ENCODE measurements at places on chromosomes 5 and 9. TPM values are rescaled to one million over a fixed set of nuclear protein-coding genes. Genes with fewer than 3 reads are reported as not detected.

- no peak for DNase-seq
Observed at GRCh38 chr9:5191985-5192384, 6.5 kb upstream of the INSL6 start.

GRCh38 chr5:54401515-54401914 lies 54.0 kb upstream of the HSPB3 start:
- no peak for DNase-seq

DNA sequence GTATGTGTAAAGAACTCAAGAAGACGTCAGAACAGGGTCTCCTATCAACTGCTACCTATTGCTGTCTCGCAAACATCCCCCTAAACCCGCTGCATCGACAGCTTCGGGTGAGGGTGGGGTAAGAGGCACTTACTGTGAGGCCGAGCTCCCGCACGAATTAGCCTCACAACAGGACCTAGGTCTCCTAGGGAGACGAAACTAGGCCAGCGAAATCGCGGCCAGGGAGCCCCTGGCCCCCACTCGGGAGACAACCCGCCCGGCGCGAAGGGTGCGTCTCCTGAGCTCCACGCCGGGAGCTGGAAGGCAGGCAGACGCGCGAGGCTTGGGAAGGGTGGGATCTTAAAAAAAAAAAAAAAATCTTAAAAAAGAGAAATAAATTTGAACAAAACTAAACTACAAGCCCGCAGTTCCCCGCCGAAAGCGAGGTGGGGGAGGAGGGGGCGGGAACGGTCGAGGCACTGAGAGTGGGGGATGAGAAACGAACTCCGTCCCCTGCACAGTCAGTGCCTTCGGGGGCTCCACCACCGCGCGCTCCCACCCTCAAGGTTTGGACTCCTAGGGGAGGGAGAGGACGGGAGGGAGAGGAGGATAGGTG lies 33.0 kb upstream of the NFIB start:
- DNase-seq, result no peak

DNA sequence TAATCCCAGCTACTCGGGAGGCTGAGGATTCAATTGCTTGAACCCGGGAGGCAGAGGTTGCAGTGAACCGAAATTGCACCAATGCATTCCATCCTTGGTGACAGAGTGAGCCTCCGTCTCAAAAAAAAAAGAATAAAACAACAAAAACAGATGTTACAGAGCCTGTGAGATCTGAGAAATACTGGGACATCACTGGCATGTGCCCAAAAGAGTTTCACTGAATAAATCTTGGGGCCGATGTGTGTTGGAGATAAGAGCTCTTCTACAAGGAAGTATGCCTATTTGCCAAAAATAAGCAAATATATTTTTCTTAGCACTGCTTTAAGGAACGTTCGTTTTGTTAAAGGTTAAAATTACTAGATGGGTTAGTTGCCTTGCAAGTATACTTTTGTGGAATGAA lies 55.1 kb downstream of the KIAA1958 start:
- DNase-seq, result peak; percentile 20

GRCh38 chr5:107381189-107381856 lies 289.4 kb downstream of the EFNA5 start:
- no peak for DNase-seq

DNA sequence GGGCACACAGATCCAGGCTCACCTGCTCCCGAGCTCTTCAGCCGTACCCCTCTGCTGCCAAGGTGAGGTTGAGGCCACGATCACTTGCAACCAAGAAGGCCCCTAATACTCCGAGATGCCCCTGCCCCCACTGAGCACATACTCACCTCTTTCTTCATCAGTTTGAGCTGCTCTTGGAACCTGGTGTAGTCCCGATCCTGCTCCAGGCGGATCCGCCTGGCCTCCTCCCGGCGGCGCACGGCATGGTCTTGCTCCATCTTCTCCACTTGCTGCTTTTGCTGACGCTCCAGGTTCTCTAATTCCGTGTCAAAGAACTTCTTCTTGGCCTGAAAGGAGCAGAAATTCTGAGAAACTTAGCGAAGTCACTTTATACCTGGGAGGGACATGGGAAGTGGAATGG lies 75.7 kb upstream of the FBXW11 start:
- no peak for DNase-seq

DNA sequence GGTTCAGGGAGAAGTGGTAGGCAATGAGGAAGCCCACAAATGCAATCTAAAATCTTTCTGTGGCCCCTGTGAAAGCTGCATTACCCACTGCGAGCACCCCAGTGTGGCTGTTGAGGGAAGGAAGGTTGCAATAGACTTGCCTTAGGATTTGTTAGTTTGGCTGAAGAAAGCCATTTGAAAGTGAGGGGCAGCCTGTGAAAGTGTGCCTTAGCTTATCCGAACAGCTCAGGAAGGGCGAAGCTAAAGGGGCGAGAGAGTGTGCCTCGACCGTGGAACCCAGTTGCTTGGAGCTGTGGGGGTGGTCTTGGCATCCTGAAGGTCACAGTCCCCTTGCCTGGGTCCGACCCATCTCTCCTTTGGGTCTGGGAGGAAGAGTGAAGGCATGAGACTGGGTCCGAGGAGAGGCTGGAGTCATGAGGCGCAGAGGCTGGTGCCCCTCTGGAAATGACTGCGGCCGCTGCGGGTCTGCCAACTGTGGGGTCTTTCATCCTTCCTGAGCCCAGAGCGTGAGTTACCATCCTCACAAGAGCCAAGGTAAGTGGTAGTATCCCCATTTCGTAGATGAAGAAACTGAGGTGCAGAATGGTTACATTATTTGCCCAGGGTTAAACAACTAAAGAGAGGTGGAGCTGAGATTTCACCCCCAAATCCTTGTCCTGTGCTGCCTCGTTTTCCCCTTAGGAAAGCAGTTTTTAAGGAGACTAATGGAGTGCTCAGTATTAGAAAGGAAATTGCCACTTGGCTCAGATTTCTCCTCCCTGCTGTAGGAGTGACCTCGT lies 24.4 kb downstream of the SLC25A25 start:
- DNase-seq, result no peak

DNA sequence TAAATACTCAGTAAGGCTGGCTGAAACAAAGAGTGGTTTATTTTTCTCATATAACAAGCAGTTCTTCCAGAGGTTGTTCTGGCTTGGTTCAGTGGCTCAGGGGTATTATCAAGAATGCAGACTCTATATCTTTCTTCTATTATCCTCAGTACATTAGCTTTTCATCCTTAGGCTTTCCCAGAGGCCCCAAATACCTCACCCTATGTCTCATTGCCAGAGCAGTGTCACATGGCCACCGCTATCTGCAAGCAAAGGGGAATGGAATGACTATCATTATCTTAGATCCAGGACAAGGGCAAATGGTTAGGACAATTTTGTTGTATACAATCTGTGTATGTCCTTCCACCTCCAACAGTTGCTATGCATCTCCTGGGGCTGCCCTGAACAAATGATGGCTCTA lies 69.0 kb upstream of the SNX2 start:
- DNase-seq, result no peak

DNA sequence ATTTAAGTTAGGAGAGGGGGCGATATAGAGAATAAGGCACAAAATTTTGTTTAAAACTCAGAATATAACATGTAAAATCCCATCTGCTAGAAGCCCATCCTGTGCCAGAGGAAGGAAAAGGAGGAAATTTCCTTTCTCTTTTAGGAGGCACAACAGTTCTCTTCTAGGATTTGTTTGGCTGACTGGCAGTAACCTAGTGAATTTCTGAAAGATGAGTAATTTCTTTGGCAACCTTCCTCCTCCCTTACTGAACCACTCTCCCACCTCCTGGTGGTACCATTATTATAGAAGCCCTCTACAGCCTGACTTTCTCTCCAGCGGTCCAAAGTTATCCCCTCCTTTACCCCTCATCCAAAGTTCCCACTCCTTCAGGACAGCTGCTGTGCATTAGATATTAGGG lies 18.3 kb downstream of the MOCS2 start:
- DNase-seq, result no peak

DNA sequence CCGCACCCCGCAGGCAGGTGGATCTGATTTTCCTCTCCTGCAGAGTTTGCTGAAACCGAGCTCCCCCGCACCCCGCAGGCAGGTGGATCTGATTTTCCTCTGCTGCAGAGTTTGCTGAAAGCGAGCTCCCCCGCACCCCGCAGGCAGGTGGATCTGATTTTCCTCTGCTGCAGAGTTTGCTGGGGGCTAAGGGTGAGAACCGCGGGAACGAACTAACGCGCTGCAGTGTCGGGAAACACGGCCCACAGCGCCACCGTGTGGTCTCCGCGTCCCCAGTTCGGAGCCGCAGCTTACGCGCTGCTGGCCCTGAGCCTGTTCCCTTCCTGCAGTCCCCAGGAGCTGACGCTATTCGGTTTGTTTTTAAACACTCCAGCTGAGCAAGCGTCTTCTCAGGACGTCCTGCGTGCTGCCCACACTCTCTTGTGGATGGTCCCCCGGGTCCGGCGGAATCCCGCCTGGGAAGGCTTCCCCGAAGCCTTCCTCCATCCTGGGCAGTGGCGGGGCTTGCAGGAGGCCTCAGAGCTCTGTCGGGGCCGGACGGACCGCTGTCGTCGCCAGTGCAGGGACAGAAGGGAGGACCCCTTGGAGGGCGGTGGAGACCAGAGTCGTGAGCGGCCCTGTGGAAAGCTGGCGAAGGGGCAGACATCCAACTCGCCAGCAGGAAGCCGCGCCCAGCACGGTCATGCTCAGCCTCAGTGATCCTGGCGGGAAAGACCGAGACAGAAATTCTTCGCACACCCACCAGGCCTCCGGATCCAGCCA lies 121.2 kb upstream of the LPCAT1 start:
- DNase-seq, result peak; percentile 88

DNA sequence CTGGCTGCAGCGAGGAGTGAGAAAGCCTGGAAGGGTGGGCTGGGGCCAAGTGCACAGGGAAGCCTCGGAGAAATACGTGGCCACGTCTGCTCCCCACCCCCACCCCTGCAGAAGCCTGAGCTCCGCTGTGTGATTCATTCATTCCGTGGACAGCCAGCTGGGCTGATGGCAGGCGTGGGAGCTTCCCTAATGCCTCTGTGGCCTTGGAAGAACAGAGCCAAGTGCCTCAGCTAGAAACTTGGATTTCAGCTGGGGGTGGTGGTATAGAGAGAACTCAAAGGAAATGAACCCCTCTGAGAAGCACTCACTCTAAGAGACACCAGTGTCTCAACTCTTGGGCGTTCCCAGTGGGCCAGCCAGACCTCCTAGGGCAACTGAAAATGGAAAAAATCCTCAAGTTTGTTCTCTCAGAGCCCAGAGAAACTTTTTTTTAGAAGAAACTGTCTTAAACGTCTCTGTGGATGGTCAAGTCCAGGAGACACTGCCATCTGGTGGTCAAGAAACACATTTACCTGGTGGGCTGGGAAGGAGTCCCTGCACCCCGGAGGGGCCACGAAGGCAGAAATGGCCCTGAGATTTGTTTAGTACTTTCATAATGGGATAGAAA lies 18.0 kb downstream of the ATOX1 start:
- DNase-seq, result peak; percentile 82

GRCh38 chr9:109956717-109957440 lies 176.9 kb downstream of the PALM2AKAP2 start:
- DNase-seq, result peak; percentile 65

DNA sequence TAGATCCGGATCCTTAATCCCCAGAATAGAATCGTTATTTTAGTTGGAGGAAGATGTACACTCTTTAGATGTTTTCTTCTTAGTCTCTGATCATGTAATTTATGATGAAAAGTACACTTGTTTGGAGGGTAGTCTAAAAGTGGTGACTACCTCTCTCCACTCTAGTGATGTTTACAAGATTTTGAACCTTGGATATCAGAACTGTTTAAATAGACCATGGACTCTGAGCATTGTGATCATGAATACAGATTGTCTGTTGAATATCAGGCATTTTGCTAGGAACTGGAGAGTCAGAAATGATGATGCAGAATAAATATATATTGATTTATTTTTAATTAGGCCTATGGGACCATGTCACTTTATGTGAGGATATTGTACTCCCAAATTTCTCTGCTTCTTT lies 706.3 kb upstream of the WWC1 start:
- DNase-seq, result no peak

DNA sequence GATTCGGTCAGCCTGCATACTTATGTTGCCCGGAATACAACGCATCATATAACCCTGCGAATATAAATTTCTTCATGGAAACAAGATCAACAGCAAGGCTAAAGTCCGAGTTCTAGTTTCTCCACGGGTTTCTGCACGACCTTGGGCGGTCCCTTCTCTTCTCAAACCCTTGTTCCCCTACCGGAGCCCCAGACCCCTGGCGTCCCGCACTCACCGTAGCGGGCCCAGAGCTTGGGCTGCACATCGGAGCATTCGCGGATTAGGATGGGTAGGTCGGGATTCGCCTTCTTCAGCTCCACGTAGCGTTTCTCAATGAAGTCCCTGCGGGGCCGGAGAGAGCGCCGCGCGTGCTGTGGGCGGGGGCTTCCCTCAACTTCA lies 399 bp downstream of the NDUFA2 start:
- DNase-seq, result no peak

DNA sequence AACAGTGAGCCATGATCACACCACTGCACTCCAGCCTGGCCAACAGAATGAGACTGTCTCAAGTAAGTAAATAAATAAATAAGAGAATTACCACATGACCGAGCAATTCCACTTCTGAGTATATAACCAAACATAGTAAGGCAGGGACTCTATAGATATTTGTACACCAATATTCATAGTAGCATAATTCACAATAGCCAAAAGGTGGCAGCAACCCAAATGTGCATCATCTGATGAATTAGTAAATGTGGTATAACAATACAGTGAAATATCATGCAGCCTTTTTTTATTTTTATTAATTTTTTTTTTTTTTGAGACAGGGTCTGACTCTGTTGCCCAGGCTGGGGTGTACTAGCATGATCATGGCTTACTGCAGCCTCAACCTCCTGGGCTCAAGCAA lies 33.1 kb downstream of the ALDH7A1 start:
- no peak for DNase-seq

- no peak for DNase-seq
Observed at GRCh38 chr5:112440031-112440430, 21.0 kb upstream of the EPB41L4A start.

GRCh38 chr9:131398204-131398603 lies 4.3 kb downstream of the PRRC2B start:
- DNase-seq, result no peak

FOXD4L6 gene
- not detected for polyA plus RNA-seq

GAS1 gene
- 35.4 TPM for polyA plus RNA-seq

HTR4 gene
- not detected for polyA plus RNA-seq

LCN12 gene
- polyA plus RNA-seq, result 39.5 TPM

PCDHB6 gene
- polyA plus RNA-seq, result 3.1 TPM

FCHO2 gene
- 35.2 TPM for polyA plus RNA-seq

PCDHGB3 gene
- polyA plus RNA-seq, result 2.6 TPM
